ENCODE measurements at places on chromosomes 2 and 18.

DNA sequence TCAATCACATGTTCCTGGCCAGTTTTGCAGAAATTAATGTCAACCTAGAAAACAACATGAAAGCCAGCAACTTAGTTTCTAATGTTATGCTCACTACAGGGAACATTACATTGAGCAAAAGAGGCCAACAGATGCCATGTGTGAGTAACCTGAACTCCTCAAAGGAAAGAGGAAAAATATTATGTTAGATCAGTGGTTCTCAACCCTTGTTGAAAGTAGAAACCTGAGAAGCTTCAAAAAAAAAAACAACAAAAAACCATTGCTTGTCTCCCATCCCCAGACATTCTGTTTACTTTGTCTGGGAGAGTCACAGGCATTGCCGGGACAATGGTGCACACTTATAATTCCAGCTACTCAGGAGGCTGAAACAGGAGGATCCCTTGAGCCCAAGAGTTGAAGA is 57.7 kb downstream of the METTL4 start:
- DNase-seq = no peak

GRCh38 chr18:58829263-58829662 is 35.4 kb upstream of the ZNF532 start:
- DNase-seq = no peak

GRCh38 chr2:233756429-233757081 is 3.5 kb upstream of the UGT1A1 start:
- DNase-seq = no peak

DNA sequence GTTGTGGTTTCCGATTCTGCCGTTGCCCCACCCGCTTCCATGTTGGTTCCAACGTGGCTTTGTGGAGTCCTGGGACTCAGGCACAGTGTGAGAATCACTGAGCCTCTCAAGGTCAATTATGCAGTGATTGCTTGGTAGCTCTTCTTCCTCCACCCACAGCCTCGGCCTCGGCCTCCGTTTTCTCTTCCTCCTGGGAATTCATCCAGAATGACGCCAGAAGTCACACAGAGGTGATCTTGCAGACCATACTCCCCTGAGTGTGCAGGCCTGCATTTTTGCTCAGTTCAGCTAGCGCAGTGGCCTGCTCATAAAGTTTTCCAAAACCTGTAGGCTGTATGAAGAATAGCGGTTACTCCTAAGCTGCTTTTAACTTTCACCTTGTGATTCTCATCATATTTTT is 273.3 kb downstream of the GBX2 start:
- peak; percentile 24 for DNase-seq

- DNase-seq = no peak
These were observed 4.6 kb upstream of the PDK1 start for GRCh38 chr2:172551271-172551670.

DNA sequence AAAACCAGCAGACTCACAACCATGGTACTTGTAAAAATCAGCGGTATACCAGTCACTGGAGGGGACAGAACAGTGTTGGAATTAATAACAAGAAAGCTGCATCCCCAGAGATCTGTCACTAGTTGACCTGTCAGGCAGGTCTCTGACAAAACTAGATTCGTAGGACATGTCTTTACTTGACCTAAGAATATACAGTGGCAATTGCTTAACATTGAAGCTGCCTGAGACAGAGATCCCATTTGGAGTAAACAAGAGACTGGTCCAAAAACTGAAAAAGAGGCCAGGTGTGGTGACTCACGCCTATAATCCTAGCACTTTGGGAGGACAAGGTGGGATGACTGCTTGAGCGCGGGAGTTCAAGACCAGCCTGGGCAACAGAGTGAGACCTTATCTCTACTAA is 7.2 kb upstream of the SS18 start:
- DNase-seq = no peak

DNA sequence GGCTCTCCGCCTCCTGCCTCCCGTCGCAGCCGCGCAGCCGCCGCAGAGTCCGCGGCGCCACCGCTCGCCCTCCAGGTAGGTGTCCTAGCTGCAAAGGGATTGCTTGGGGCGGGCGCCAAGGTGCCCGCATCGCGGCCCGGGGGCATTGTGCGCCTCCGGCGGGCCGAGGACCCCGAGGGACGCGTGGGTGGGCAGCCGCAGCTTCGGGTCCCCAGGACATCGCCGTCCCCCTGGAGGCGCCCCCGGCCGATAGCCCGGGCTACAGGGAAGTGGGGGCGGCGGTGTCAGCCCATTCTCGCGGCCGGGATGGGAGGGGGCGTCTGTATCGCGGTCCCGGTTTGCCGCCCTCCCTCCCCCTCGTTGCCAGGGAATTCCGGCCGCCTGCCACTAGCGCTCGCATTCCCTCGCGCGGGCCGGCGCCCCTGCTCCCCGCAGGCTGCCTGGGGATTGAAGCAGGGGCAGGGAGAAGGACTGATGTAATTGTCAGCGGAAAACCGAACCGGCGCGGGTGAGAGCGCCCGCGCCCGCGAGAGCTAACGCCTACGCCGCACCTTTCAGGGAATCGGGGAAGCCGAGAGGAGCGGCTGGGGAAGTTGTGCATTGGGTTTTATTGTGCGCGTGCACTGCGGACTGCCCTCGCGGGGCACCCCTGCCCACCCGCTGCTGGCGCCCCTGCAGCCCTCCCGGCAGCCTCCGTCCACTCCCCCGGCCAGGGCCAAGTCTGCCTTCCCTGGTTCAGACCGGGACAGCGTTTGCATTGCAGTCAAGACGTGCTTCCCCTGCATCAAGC is 483 bp downstream of the OSBPL6 start:
- peak; percentile 89 for DNase-seq

DNA sequence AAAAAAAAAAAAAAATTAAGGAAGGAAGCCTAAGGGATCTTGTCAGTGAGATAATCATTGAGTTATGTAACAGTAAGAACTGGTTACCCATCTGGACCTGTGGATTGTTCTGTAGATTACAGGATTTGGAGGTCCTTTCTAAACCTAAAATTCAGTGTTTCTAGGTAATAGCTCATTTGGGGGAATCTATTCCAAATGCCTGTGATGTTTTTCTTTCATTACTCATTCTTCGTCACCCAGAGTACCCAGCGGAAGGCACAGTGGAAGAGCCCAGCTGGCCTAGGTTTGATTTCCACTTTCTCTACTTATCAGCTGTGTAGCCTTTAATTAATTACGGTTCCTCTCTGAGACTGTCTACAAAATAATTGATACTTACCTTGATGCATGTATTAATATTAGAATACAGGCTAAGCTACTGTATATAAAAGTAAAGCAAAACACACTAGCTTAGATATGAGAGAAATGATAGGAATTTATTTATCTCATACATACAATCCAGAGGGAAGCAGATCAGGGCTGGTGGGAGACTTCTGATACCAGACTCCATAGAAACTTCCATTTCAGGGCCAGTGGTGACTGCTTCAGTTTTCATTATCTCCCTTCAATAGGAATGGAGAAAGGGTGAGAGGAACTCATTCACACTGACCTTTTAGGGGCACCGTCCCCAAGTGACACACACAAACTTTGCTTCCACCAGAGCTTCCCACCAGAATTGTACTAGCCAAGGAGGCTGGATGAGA is 115.8 kb upstream of the NOSTRIN start:
- DNase-seq = peak; percentile 30

DNA sequence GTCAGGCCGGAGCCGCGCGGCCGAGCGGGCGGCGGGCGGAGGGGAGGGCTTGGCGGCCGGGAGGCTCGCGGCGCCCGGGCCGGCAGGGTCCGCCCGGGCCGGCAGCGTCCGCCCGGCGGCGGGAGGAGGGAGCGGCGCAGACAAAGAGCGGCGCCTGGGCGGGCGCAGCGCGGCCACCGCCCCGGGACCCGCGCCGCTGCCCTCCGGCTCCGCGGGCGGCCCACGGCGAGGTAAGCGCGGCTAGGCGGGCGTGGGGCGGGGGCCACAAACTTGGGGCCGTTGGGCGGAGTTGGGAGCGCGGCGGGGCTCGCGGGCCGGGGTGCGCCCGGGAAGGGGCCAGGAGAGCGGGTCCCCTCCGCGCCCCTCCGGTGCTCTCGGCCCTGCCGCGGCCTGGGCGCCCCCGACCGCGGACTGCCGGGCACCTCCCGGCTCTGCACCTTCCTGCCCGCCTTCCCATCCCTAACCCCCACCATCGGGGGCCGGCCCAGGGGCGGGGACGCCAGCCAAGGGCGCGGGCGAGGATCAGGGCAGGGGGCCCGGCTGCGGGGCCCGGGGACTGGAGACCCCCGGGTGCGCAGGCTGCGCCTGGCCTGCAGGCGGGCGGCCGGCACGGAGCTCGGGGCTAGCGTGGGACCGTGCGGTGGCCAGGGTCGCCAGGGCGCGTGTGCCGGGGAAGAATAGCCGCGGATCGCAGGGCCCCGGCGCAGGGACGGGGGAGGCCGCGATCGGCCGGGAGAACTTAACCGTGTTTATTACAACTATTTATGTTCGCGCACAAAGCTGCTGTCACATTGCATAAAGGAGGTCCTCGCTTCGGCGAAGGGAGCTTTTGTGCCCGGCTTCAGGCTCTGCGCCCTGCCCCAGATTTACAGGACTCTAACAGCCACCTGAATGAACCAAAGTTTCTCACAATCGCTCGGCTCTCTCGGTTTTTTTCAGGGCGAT is at the start of gene NCK2:
NCK2 (plus strand) TSS at position 4 of the 945 bp plus-strand sequence. CDS start 110,152 bp downstream, outside the sequence.
- peak; percentile 75 for DNase-seq

DNA sequence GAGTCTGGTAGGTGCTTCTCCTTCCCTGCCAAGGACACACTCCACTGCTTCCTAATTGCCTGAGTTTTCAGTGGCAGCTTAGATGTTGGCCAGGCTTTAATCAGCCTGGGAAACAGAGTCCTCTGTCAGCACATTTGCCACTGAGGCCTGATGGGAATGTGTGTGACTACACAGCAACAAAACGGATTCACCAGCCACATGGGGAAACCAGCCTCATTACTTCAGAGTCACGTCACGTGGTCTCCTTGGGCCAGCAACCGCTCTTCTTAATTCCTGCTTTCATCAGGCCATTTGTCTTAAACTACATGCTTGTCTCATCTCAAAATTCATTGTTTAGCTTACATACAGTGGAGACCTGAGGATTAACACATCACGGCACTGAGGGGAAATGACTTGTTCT is 93.9 kb upstream of the LTBP1 start:
- no peak for DNase-seq

GRCh38 chr18:22637787-22638186 is 220.1 kb upstream of the CTAGE1 start:
- no peak for DNase-seq

GRCh38 chr2:145166731-145167302 is 646.9 kb upstream of the ZEB2 start:
- DNase-seq = no peak

- DNase-seq = no peak
These were observed 168.1 kb upstream of the TACR1 start for GRCh38 chr2:75367401-75367800.

DNA sequence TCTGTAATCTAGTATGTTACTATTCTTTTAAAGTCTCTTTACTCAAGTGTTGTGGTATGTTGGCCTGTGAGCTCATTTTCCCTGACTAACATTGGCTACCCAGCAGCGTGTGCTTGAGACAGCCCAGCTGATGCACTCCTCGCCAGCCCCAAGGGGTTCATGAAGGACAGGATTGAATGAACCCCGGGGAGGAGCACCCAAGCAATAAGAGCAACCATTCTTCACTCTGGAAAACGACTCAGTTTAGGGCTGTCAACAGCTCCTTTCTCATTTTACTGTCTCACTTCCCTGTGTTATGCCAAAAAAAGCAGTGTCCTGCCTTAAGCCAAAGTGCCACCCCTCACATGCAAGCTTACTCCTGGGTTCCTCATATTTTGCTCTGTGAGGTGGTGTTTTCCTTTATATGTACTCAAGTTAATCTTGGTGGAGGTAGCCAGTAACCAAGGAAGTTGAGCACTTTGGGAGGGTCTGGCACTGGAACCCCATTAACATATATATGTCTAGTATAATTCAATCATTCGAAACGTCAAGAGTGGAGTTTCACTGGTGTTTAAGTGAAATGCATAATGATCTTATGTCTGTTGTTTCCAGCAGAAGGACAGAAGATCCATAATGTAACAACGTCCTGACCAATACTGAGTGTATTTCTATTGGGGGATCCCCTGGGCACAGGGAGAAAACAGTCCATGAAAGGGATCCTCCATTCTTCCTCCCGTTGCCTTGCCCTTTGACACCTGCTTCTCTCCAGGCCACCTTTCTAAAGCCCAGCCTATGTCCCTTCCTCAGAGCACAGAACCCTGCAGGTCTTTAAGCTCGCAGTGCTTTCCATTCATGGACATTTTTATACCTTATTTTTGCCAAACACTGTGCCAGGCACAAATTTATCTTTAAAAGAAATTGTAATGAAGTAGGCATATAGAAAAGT is 43.2 kb downstream of the ATIC start:
- no peak for DNase-seq

GRCh38 chr2:215454519-215455246 is 18.8 kb upstream of the FN1 start:
- DNase-seq = no peak

DNA sequence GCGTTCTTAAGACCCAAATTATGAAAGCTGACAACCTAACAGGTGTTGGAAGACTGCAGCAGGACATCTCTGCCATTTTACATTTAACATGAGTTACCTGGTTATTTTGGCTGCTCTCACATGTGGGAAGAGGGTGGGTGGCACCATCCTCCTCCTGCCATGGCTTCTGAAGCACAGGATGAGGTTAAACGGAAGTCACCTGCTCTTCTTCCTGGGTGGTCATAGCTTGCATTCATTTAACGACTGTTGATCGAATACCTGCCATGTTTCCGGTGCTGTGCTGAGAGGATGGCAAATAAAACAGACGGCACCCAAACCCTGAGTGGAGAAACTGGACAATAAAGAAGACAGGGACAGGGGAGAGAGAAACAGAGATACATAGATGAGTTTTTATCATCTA is 118.0 kb downstream of the RHBDD1 start:
- DNase-seq = no peak

GRCh38 chr18:7677001-7677400 is 109.9 kb downstream of the PTPRM start:
- DNase-seq = no peak

DNA sequence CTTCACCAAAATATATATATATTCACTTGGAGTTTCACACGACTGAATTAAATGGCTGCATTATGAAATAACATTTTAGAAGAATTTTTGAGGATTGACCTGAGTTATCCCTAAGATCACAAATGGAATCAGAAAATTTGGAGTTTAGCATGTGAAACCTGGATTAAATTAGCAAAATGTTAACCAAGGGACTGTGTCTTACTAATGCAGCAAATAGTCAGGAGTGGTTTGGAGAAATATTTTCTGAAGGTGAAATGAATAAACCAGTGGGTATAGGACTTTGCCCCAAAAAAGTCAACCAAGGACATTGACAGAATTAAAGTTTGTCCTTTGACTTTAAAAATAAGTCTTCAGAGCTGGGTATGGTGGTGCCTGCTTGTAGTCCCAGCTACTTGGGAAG is 111.2 kb downstream of the PRPF40A start:
- no peak for DNase-seq
